ACHN (cell line): ENCODE measurements at places on chromosomes 6 and 20.

DNA sequence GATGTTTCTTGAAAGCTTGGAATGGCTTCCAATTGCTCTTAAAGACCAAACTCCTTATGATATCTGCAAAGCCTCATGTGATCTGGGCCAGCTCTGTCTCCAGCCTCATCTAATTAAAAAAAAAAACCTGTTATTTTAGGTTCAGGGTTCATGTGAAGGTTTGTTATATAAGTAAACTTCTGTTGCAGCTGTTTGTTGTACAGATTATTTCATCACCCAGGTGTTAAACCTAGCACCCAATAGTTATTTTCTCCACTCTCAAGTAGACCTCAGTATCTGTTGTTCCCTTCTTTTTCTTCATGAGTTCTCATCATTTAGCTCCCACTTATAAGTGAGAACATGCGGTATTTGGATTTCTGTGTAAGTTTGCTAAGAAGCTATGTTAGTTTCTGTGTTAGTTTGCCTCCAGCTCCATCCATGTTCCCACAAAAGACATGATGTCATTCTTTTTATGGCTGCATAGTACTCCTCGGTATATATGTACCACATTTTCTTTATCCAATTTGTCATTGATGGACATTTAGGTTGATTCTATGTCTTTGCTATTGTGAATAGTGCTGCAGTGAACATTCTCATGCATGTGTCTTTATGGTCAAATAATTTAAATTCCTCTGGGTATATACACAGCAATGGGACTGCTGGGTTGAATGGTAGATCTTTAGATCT is 30.2 kb upstream of the TFB1M start:
- no peak for DNase-seq

GRCh38 chr6:166360243-166361076 is 18.1 kb upstream of the SFT2D1 start:
- DNase-seq: no peak

- DNase-seq: no peak
Measured at GRCh38 chr6:104575536-104575935, 284.2 kb downstream of the HACE1 start.

DNA sequence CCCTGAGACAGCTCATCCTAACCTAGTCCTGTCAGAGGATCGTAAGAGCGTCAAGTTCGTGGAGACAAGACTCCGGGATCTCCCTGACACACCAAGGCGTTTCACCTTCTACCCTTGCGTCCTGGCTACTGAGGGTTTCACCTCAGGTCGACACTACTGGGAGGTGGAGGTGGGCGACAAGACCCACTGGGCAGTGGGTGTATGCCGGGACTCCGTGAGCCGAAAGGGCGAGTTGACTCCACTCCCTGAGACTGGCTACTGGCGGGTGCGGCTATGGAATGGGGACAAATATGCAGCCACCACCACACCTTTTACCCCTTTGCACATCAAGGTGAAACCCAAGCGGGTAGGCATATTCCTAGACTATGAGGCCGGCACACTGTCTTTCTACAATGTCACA is 3.2 kb upstream of the RPP21 start:
- no peak for DNase-seq

DNA sequence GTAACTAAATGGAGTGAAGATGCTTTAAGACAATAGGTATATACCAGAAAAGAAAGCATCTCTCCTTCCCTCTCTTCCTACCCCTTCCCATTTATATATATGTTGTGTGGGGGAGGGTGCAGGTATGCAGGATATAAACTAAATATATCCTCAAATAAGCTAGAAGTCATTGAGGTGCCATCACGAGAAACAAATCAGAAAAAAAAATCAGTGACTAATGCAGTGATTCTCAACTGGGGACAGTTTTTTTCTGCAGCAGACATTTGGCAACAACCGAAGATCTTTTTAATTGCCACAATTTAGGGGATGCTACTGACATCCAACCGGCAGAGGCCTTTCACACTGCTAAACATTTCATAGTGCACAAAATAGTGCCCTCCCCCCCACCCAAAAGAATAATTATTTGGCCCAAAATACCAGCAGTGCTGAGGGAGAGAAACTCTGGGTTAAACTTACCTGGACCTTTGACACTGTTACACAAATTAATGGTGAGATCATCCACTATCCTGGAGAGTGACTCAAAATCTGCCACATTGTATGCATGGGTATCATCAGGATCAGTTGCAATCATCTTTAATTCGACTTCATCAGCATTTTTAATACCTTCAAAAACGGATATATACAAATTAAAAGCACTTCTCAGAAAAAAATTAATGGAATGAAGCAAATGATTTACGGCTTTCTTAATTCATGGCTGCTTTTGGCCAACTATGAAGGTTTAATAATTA is 55.0 kb downstream of the COL12A1 start:
- no peak for DNase-seq

DNA sequence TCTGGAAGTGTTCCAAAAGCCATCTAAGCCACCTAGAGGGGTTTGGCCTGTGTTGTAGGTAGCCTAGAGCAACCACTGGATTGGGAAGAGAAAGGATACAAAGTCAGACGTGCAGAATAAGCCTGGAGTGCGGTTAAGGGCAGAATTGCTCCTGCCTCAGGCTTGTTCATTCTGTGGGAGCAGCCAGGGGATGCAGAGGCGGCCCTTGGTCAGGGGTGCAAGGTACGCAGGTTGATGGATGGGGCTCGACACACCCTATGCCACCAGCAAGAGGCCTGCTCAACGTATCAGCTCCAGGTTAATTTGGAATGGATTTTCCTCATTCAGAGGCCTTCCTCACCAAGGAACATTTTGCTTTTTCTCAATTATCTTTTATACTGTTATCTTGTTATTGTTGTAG is 129.8 kb downstream of the SLC23A2 start:
- no peak for DNase-seq

GRCh38 chr20:12061466-12061865 is 143.8 kb downstream of the BTBD3 start:
- DNase-seq: no peak

DNA sequence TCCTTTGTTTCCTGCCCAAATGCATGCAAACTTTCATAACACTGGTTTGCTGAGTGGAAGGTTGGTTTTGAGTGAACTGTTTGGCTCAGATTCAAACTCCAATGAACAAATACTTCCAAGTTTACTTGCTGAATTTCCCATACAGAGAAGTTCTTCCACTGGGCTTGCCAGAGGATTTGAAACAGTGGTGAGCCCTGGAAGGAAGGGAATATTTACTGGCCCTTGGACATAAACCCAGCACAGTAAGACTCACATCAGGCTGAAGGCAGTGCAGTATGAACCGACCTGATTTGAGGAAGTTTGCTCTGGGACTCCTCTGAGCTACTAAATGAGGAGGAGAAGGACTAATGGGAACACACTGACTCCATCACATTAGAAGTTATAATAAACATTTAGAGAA is 3.8 kb downstream of the TRAF3IP2 start:
- DNase-seq: no peak

DNA sequence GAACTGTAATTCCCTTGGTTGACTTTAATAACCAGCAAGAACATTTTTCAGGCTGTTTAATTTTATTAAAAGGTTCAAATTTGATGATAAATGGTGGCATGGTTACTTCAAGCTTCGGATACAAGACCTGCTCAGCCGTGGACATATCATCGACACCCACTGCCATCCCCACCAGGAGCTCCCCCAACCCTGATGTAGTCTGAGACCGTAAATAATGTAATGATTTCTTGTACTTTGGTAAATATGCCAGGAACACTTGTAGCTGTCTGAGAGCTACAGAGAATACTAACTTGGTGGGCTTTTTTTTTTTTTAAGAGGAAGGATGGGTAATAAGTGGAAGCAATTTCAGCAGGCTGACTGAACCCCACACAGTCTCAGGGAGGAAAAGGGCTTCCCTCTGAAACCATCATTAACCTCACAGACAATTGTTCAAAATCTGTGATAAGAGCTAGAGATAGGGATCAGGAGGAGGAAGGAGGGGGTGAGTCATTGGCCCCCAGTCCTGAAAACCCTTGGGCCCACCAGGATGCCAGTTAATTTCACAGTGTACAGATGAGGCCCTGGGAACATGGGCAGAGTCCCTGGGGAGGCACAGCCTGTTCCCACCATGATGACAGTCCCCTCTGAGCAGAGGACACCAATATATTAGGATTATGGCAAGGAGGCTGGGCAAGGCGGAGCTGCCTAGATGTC is 56.0 kb downstream of the APCDD1L start:
- no peak for DNase-seq

DNA sequence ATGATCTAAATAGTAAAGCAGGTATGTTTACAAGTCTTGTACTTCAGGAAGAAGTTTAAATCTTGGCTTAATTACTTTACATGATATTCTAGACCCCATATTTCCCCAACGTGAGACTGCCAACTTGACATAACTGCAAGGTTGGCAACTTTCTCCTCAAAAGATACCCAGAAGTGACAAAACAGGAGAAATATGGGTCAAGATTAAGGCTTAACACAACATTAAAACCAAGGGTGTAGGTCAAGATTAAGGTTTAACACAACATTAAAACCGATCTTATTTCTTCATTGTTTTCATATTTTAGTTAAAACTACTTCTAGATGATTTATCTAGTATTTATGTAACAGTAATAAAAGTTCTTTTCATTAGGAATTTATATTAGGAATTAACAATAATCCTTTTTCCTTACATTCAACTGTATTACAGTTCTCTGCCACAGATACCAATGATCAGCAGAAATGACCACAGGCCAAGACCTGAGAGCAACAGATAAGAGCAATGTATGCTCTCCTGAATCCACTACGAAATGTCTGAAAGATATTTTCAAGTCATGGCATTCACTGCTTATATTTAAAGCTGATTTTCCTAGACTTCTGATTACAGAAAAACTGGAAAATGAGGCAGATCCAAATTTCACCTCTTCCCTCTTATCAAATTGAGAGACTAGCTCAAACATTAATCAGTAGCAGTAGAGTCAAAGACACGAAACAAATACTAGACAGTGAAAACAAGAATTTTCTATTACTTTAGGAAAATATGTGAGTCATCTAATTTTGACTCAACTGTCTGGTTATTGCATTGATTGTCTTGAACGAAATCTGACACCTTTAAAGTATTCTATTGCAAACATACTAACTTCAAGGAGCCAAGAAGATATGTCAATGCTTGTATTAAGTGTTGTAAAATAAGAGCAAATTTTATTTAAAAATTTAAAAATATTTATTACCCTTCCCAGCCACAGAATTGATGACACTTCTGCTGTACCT is 72.3 kb downstream of the RNGTT start:
- DNase-seq: no peak

GRCh38 chr6:158923805-158924498 is 76.0 kb downstream of the RSPH3 start:
- DNase-seq: no peak

DNA sequence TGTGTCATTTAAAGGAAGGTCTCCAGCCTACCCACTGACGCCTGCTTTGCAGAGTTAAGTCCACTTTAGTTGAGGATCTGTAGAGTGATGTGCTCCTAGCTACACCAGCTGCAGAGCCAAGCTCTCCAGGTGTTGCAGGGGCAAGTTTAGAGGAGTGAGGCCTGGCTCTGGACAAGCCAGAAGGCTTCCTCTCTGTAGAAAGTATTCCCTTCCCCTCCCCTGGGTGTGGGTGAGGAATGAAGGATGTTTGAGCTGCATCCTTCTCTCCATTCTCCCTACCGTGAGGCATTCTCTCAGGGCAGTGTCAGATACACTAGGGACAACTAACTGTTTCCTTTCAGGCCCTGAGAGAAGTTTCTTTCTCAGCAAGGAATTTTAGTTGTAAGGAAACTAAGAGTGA is 66.5 kb downstream of the ELOVL5 start:
- no peak for DNase-seq

DNA sequence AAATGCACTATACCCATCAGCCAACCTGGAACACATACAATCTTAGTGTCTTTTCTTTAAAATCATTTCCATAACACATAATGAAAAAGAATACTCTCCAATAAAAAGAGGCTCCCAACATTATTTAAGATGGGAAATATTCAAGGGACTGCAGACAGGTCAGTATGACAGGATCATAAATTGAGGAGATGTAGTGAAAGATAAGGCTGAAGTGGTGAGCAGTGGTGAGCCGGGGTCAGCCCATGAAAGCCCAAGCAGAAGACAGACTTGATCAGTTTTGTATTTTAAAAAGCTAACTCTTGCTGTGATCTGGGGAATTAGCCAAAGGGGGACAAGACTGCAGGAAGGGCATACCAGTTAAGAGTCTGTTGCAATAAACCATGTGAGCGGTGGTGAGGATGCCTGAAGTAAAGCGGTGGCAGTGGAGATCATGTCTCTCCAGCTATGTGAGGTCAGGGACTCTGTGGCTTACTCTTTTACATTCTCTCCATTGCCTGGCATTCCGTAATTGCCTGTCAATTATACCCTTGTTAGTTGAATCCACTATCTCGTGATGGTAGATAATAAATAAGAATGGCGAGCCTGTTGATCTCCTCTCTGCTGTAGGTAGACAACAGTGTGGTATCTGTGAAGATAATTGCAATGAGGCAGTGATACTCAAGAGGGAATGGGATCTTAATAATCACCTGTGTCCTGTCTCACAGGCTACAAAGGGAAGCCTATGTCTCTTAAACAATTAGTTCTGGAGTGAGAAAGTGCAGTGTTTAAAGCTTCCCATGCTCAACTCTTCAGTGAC is 97.4 kb downstream of the FILIP1 start:
- no peak for DNase-seq

GRCh38 chr6:83160167-83160566 is 32.9 kb downstream of the PGM3 start:
- DNase-seq: no peak

GRCh38 chr20:38952153-38952552 is 10.0 kb upstream of the DHX35 start:
- no peak for DNase-seq

GRCh38 chr20:22928679-22929078 is 106.4 kb upstream of the SSTR4 start:
- DNase-seq: no peak

DNA sequence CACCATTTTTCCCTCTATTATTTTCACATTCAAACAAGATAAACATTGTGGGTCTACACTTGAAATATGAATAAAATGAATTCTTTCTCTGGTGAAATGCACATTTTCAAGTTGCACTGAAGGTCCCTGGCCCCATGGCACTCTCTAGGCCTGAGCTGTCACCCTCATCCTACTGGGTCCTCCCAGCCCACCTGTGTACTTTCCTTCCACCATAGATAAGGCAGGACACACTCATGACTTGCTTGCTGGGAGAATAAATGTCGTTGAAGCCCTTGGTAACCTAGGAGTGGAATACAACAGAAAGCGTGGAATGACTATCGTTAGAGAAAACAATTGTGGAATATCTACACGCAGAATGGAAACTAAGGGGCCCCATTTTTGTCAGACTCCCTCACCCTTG is 101.0 kb upstream of the QKI start:
- DNase-seq: no peak
